ENCODE measurements at places on chromosomes 7 and 10.

DNA sequence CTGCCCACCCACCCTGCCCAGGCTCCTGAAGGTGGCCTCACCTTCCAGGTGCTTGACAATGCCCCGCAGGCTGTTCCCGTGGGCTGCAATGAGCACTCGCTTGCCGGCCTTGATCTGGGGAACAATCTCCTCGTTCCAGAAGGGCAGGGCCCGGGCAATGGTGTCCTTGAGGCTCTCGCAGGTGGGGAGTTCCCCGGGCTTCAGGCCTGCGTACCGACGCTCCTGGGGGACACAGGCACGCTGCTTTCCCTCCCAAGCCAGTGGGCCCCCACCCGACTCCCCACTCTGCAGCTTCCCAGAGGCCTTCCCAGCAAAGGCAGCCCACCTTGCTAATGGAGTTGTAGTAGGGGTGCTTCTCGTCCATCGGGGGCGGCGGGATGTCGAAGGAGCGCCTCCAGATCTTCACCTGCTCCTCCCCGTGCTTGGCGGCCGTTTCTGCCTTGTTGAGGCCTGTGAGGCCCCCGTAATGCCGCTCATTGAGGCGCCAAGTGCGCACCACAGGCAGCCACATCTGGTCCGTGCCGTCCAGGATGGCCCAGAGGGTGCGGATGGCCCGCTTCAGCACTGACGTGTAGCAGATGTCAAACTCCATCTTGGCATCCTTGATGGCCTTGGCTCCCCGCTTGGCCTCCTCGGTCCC, 456 bp downstream of the PGAM2 start:
- no peaks in the 10 kb centered on the region for H3K4me1 ChIP-seq
- no peak overlapping the region for H3K27ac ChIP-seq
- no peak overlapping the region for H3K4me3 ChIP-seq

DNA sequence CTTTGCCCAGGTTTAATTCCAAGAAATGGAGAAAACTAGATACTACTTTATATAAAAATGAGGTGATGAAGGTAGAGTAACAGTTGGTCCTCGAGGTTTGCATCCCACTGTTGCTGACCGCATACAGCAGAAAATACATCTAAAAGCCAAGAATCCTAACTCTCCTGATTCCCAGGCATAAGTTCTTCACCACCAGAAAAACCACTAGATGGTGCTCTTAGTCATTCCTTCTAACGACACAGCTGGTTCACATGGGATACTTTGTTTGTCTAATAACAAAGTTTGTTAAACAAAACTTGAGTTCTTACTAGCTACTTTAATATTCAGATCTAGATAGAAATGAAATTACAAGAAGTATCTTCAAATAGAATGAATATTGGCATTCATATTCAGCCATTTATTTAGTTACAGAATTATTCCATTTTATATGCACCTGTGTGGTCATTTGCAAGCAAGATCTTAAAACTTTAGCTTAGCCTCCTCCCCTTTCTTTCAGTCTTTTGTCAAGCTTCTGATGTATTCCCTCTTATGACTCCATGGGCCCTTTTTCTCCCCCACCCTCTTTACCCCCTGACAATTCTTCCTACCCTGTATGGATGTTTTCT, 54.1 kb upstream of the CYP26C1 start:
- H3K36me3 ChIP-seq: no peaks in the 10 kb centered on the region
- H3K4me1 ChIP-seq: no peaks in the 10 kb centered on the region
- DNase-seq: no peak
- no peak overlapping the region for H3K4me3 ChIP-seq
- no peak overlapping the region for H3K27ac ChIP-seq

GRCh38 chr10:97072851-97073665, 112.7 kb downstream of the SLIT1 start:
- peaks cover 3% of the 10 kb centered on the region for H3K27me3 ChIP-seq
- H3K4me3 ChIP-seq: no peak overlapping the region
- H3K4me1 ChIP-seq: no peaks in the 10 kb centered on the region
- H3K36me3 ChIP-seq: no peaks in the 10 kb centered on the region

- peaks cover 11% of the 10 kb centered on the region for H3K27me3 ChIP-seq
- H3K27ac ChIP-seq: no peak overlapping the region
- H3K36me3 ChIP-seq: peaks cover 8% of the 10 kb centered on the region
- peak overlapping the region; percentile 88 for H3K4me3 ChIP-seq
Observed at GRCh38 chr7:151060416-151061212, 1.2 kb downstream of the SLC4A2 start.

DNA sequence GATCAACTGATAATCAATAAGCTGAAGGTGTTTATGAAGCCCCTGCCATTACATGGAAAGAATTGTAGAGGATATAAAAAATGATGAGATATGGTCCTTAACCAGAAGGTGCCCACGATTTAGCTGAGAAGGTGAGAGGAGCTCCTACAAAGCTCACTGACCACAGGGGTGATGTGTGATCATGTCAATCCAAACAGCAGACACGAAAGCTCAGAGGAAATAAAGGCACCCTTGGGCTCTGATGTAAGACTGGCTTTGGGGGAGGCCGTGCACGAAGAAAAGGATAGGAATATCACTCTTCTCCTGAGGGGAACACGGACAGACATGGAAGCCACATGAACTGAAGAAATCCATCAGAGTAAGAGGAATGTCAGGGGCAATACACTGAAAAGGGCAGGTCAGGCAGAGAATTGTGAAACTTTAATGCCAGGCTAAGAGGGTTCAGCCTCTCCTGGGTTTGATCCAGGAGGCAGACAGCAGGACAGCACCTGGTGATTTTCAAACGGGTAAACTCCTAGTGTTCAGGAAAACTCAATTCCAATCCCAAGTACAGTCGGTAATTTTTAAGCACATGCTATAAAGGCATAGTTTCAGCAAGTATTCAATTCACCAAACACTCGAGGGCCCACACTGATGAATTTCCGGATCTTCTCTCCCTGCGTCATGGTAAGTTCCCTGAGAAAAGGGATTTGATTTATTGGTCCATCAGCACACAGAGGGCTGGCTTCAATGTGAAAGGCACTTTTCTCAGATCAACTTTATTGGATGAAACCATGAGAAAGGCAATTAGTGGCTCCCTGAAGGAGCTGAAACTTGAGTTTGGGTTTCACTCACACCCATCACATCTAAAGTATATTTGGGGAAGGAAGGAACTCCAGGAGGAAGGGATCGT, 163.8 kb downstream of the PRPF18 start:
- no peak for DNase-seq
- peaks cover 6% of the 10 kb centered on the region for H3K27me3 ChIP-seq
- no peak overlapping the region for H3K27ac ChIP-seq
- peaks cover 9% of the 10 kb centered on the region for H3K4me1 ChIP-seq
- H3K4me3 ChIP-seq: no peak overlapping the region

DNA sequence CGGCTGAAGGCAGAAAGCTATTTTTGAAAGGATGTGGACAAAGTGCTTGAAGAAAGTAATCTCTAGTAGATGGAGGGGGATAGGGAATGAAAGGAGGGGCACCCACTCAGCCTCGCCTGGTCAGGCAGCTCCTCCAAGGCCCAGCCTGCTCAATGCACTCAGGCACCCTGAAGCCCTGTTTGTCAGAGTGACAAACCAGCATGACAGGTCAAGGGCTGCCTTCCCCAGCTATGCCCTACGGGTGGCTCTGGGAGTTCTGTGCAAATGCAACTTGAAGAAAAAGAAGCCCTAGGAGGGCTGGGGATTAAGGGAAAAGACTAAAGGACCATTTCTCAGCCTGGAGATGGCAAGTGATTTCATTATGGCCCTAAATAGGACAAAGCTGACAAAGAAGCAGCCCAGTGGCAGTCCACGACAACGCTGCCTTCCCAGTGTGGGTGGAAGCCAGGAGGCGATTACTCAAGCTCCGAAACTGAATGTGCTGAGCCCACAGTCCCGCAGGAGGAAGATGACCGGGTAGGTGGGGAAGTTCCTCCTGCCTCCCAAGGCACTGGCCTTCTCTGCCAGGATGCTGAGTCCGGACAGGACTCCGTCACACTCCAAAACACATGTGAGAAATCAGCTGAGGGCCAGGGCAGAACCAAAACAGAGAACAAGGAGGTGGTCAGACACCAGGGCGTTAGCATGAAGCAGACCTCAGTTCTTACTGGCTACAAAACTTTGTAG, 16.3 kb downstream of the LIPA start:
- no peak for DNase-seq
- H3K27ac ChIP-seq: no peak overlapping the region
- no peak overlapping the region for H3K4me3 ChIP-seq
- H3K4me1 ChIP-seq: peaks cover 12% of the 10 kb centered on the region

All from endothelial cell (in vitro differentiated cells).